ENCODE measurements at places on chromosomes 12 and 14. TPM values are rescaled to one million over a fixed set of nuclear protein-coding genes. Genes with fewer than 3 reads are reported as not detected.

Gene MYF5
- total RNA-seq, result not detected

Gene ZCCHC8
- 45.3 TPM for total RNA-seq

Gene FITM1
- total RNA-seq, result 2.5 TPM

Gene CMA1
- total RNA-seq, result not detected

Gene ZC2HC1C
- total RNA-seq, result 0.36 TPM

Gene ASB2
- 2.7 TPM for total RNA-seq

Gene PNMA1
- total RNA-seq, result 45.3 TPM

Gene RNASE1
- total RNA-seq, result not detected

Gene GALNT16
- 0.13 TPM for total RNA-seq

Gene OTX2
- 0.22 TPM for total RNA-seq

GRCh38 chr12:25416516-25416915, 136.6 kb downstream of the LMNTD1 start:
- DNase-seq, result no peak

DNA sequence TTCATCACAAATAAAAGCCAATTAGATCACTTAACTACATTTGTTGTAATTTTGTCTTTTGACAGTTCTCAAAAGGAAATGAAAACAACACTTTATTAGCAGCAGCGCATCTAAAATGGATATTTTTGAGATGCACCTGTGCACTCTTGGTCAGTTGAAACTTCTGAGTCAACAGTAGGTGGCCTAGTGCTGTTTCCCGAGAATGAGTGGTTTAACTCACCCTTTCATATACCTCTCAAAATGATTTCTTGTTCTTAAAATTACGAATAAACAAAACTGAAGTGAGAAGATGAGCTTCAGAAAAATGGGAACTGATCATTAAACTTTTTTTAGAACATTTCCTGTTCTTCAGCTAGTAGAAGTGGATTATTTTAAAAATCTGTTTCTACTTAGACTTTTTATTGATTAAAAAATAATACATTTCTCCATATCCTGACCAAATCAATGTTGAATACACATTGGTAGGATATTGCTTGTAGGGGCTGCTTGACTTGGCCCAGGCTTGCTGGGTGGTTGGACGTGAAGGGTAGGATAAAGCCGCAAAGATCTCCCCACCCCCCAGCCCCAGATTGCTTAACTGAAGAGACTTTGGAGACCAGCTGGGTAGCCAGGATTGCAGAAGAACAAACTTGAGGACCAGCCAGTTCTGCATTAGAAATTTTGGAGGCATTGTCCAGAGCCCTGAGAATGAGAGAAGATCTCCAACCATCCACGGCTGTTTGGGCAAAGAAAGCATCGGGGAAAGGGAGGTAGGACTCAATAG, 22.3 kb upstream of the STK38L start:
- no peak for DNase-seq

DNA sequence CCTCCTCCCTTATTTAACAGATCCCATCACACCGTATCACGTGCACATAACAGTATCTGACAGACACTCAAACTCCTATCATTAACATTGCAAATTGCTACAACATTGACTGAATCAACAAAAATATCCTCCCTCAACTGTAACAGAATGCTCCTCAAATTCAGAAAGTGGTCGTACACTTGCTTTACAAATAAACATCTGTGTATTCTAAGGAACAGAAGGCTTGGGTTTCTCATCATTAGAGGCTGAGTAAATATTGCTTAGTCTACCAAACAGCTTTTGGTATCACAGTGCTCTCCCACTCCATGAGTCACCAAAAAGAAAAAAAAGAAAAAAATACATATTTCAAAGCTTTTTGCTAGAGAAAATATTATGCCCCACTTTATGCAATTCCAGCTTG, 23.9 kb downstream of the FERMT2 start:
- DNase-seq, result no peak

DNA sequence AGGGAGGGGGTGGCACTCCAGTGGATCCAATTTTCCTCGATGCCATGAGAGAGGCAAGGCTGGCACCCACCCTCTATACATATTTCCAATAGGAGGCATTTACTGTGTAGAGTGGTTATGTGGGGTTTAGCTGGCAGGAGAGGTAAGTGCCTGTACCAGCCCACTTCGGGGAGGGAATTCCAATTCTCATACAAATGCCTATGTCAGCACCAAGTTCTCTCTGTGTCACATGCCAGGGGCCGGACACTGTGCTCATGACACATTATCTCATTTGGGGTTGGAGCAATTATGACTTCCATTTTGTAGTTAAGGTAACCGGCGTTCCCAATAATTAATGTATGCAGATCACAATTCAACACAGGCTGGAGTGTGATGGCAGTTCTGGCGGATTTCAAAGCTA, 284.3 kb downstream of the KSR2 start:
- DNase-seq, result no peak

DNA sequence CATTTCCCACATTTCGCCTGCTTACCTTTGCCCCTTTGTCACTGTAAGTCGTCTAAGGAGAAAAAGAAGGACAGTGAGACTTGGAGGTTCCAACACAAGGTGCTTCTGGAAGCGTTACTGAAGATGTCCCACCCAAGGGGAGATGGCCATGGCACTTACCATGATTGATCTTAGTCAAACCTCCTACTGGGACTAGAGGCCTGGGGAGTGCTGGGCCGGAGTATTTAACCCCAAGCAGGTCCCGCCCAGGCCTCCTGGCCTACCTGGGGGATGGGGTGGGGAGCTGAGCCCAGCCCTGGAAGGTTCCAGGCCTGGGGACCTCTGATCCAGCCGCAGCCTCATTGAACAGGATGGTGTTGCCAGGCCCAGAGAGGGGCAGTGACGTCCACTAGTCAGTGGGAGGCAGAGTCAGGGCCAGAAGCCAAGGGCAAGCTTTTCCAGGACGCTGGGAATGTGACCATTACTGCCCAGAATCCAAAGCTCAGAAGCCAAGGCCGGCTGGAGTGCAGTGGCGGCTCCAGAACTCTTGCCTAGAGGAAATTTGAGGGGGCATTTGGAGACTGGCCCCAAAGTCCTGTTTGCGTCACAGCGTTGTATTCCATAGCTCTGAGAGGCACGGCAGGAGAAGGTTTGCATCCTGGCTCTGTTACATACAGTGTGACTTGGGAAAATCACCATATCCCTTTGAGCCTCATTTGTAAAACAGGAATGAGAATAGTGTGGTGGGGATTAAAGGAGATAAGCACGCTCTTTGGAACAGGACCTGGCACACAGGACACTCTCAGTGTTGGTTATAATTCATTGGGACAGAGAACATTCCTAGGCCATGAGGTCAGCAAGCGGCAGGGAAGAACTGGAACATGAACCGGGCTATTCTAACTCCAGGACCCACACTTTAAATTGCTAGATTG, at the start of gene HPD:
Gene HPD (minus strand): TSS at position 198 of the 911 bp plus-strand sequence. CDS start 36 bp downstream, at position 162.
- no peak for DNase-seq

GRCh38 chr14:51922624-51923023, 62.2 kb downstream of the GNG2 start:
- no peak for DNase-seq

DNA sequence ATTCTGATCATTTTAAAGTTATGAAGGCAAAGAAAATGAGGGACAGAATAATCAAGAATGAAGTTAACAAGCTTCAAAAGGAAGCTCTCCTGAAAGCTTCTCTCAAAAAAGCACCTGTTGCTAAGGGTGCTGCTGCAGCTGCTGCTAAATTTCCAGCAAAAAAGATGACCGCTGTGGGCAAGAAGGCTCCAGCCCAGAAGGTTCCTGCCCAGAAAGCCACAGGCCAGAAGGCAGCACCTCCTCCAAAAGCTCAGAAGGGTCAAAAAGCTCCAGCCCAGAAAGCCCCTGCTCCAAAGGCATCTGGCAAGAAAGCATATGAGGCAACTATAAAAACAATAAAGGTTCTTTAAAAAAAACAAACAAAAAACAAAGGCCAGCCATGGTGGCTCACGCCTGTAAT, 52.7 kb upstream of the NR2C1 start:
- DNase-seq, result no peak

GRCh38 chr12:68375756-68376695, 43.9 kb upstream of the MDM1 start:
- DNase-seq, result no peak

DNA sequence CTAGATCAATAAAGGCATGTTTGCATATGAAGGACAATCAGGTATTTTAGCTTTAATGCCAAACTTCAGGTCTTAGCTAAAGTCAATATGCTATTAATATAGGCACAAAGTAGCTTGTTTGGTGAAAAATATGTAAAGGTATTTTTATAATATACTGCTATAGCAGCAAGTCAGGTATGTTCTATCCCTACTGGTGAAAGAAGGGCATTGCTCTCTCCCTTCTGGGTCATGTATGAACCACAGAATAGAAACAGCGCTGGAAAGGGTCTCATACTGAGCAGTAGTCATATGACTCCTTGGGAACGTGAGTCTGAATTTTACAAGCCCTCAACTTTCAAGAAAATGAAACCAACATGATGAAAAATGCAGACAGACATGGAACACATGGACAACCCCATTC, 314.6 kb downstream of the GRIN2B start:
- no peak for DNase-seq

DNA sequence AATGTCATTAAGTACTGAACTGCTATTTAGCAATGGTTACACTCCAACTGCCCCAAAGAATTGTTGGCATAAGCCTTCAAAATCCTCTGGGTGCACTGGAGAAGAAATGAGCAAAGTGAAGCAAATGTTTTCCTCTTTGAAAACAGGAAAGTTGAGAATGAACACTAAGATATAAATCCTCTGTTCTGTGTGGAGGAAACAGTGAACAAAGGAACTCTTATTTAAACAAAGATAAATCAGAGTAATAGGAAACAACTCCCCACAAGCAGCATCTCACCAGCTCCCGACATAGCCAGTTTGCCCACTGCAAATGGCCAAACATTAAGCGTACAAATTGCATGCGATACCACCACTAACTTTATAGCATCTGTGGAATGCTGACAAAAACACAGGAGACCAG, 54.0 kb downstream of the BCAT1 start:
- no peak for DNase-seq

GRCh38 chr12:13834241-13834640, 147.2 kb downstream of the GRIN2B start:
- no peak for DNase-seq

GRCh38 chr14:74658535-74659131, 46.6 kb upstream of the LTBP2 start:
- no peak for DNase-seq

DNA sequence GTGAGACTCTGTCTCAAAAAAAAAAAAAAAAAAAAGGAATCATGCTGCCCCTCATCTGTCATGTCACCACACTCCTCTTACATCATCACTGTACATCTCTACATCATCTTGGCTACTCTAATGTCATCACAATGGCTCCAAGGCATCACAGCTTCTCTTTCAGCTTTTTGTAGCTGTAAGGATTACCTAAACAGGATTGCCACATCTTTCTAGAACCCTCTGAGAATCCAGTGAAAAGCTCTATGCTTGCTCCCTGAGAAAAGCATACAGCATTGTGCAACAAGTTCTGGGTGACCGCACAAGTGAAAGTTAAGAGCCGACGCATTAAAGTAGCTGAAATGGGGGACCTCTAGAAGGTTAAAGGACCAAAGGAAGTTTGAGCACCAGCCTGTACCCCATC, 272.5 kb downstream of the C12orf50 start:
- no peak for DNase-seq

- DNase-seq, result no peak
Measured at GRCh38 chr12:132502149-132502881, 12.4 kb downstream of the FBRSL1 start.

- no peak for DNase-seq
Measured at GRCh38 chr14:104226421-104227383, 88.3 kb downstream of the KIF26A start.

- DNase-seq, result no peak
Measured at GRCh38 chr14:50647282-50647681, 20.8 kb downstream of the SAV1 start.

DNA sequence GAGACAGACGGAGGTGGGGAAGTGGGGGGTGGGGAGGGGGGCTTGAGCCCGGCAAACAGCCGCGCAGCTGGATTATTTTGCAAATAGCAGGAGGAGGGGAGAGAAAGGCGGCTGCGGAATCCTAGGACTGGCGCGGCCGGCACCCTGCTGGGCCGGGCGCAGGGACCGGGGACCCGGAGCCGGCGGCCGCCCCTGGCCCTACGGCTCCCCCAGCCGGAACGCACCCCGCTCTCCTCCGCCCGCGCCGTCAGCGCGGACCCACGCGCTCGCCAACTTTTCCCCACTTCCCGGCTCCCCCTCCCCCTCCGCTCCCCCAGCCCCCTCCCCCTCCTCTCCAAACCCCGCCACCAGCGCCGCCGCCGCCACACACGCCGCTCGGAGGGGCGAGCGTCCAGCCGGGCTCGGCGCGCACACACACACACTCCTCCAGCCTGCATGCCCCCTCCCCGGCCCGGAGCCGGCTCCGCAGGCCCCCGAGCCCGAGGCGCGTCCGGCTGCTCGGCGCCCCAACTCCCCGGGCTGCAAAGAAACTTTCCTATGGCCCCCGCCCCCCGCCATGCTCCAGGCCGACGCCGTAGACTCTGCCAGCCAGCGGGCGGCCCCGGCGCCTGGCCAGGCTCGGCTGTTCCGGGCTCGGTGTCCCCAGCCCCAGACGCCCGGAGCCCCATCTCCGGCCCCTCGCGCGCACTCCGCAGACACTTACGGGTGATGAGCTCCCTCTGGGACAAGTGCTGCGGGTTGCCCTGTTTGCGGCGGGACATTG, 1.4 kb downstream of the BCL11B start:
- peak; percentile 50 for DNase-seq

GRCh38 chr12:24743941-24744793, 204.7 kb downstream of the BCAT1 start:
- DNase-seq, result no peak

DNA sequence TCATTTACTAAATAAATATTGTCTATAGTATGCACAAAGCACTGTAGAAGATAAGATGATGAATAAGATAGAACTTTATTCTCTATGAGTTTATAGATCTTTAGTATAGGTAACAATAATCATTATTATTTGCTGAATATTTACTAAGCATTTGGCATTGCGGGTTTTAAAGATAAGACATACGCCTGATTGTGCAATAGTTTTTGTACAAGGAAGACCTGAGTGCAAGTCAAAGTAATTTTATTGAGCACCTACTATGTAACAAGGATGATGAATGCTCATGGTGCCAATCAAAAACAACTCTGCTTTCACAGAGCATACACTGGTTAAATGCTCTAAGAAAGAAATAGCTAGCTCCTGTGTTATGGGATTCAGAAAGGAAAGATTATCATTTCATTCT, 1461.7 kb upstream of the FLRT2 start:
- no peak for DNase-seq

GRCh38 chr12:11920231-11920630, 150.5 kb upstream of the BCL2L14 start:
- DNase-seq, result no peak

DNA sequence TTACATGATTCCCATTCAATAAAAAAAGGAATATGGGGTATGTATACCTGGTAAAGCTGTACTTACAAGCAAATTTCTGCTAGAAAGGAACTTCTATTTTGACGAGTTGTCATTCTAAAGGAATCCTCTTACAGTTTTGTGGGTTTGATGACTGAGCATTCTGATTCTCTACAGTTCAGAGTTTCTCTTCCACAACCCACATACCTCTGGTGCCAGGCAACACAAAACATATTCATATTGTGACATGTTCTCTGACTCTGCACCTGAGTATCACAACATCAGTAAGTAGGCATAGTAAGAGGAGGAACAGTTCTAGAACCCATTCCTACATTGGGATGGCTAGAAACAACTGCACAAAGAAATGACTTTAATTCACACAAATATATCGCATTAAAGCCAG, 636.6 kb downstream of the MED13L start:
- no peak for DNase-seq

GRCh38 chr12:101076921-101077320, 133.1 kb downstream of the SLC5A8 start:
- DNase-seq, result no peak

GRCh38 chr14:52706286-52706685, 714 bp upstream of the PSMC6 start:
- DNase-seq, result no peak
